T-helper 1 cell treated with Interleukin-12 subunit alpha and Interleukin-12 subunit beta and Interleukin-4 antibody, amounts not matched to agents 30 ng/mL and 1 ng/mL, for 36 hours (primary cell): ENCODE measurements at places on chromosomes 2 and 18. TPM values are rescaled to one million over a fixed set of nuclear protein-coding genes. Genes with fewer than 3 reads are reported as not detected.

RAB6C gene
- total RNA-seq: not detected in 2 replicates

MC2R gene
- not detected in 2 replicates for total RNA-seq

PCGF1 gene
- 36.4 and 44.7 TPM in 2 replicates for total RNA-seq

STK17B gene
- total RNA-seq: 405 and 419 TPM in 2 replicates

DGKD gene
- 58.0 and 59.1 TPM in 2 replicates for total RNA-seq

UGT1A10 gene
- not detected in 2 replicates for total RNA-seq

DYSF gene
- total RNA-seq: 0.12 and 0.17 TPM in 2 replicates

CCDC178 gene
- not detected in 2 replicates for total RNA-seq

ZNF521 gene
- not detected in 2 replicates for total RNA-seq
